ENCODE measurements at places on chromosomes 13 and 19.

DNA sequence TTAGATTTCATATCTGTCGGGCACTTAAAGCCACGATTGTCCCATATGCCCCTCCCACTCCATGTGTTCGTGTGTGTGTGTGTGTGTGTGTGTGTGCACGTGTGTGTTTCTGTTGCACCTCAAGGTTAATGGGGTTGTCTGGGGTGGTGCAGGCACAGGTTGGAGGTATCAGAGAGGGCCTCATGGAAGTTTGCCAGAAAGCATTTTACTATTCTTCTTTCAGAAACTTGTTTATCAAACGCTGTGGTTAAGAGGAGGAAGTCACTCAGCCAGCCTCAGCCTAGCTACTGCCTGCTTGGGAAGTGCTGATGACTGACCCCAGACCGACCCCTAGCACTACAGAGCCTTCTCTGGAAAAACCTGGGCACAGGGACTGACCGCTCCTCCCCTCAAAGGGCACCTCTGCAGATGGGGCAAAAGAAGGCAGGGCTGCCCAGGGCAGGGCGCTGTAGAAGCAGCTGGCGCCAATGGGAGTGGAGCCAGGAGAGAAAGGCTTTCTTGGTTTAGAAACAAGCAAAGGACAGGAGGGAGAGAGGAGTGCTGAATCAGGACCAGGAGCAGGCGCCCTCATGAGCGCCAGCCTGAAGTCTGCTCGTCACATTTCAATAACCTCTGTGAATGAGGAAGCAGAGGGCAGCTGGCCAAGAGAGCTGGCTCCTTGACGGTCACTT is 3.9 kb downstream of the SIAH3 start:
- DNase-seq = peak; percentile 57

- no peak for DNase-seq
Observed at GRCh38 chr13:27264181-27264580, 6.4 kb upstream of the RASL11A start.

DNA sequence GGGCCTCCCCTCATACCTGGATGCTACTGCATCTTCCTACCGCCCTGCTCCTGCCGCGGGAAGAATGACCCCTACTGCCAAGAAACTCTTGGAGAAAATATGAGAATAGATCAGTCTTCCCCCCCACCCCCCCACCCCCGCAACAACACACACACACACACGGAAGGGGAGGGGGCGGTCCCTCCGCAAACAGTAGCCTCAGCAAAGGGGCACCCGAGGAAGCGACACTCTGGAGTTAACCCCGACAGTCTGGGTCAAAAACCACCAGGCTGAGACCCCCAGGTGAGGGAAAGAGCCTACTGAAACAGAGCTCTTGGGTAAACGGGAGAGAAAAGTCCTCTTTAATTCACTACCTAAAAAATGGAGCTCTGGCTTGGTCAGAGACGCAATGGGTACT is 1.2 kb downstream of the MED26 start:
- no peak for DNase-seq

GRCh38 chr19:29752450-29753025 is 37.5 kb upstream of the C19orf12 start:
- DNase-seq = no peak

DNA sequence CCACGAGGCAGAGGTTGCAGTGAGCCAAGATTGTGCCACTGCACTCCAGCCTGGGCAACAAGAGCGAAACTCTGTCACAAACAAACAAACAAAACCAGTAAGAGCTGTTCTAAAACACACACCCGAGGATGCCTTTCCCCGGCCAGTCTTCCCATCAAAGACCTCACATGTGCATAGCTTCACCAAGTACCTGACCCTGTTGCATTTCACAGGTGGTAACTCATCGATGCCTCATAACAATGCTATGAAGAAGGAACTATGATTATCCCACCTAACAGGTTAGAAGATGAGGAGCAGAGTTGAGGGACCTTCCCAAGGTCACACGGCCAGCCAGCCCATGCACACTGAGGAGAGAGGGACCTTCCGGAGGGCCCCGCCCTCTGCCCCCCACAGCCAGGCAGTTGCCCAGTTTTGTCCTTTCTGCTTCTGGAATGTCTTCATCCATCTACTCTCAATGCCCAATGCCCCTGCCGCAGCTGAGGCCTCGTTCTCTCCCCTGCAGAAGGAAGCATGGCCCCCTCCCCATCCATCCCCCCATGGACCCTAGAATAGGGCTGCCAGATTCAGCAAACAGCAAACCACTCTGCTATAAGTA is 16.8 kb upstream of the LENG8 start:
- DNase-seq = no peak

DNA sequence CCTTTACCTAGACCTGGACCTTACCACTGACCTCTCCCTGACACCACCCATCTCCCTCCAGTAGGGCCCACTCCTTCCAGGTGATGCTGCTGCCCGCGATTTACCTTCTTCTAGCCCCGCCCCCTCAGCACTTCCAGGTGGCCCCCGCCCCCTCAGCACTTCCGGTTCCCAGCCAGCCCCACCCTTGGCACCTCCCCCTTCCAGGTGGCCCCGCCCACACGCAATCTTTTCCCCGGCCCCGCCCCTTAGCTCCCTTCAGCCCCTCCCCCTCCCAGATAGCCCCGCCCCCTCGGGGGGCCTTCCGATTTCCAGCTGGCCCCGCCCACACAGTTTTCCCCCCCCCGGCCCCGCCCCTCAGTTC is 586 bp downstream of the LIG1 start:
- DNase-seq = peak; percentile 62

- no peak for DNase-seq
Observed at GRCh38 chr19:47023448-47023794, 3.8 kb downstream of the NPAS1 start.

DNA sequence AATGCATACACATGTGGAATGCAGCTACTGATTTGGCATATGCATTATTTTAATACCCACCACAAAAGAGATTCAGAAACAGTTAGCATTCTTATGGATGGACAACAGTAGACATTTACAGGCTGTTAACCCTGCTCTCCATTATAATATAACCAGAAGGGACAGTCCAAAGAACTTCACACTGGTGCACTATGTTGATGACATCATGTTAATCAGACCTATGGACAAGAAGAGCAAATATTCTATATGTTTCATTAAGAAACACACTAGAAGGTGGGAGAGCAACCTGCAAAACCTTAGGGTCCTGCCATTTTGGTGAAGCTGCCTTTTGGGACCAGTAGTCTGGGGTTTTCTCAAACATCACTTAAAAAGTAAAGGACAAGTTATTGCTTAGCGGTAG is 701.3 kb downstream of the UQCRFS1 start:
- DNase-seq = no peak

DNA sequence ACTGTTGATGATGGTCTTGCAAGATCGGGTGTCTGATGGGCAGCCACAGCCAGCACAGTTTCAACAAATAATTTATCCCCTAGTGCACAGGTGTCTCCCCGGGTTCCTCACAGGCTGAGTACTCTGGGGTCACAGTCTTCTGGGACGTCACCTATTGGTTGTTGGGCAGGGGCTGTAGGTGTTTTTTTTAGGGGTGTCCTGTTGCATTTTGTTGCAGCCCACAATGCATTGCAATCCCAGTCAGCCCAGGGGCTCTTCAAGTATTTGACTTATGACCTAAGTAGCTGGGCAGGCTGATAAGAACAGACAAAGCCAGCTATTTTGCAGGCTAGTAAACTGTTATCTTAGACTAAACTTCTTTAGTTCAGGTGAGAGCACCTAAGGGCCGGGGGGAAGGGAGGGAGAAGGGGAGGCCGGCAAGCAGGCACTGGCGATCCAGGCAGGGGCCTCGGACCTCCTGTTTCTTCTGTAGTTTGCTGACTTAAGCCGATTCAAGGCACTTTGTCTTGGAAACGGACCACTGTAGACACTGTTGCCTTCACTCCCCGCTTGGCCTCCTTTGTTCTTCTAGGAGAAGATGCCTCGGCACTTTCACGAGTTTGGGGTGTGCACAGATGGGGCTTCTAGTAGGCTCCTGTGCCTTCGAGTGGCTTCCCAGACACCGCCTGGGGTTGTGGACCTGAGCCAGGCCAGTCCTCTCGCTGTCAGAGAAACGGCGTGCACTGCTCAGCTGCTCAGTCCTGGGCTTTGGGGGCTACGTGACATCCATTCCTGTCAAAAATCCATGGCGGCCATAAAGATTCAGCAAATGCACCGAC is 33.9 kb upstream of the GRTP1 start:
- DNase-seq = no peak

DNA sequence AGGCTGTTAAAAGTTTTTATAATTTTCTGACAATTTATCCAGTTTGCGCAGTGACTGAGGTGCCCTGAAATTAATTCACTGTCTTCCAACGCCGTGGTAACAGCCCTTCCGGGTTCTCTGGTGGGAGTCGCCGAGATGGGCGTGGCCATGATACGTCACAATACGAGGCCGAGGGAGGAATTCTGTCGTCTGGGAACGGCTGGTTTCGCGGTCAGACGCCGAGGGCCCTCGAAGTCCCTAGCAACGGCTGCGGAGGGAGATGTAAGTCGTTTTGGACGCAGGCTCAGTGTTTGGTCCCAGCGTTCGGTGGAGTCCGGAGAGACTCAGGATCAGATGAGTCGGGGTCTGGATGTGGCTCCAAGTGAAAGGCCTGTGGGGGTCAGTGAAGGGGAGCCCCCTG is 21.7 kb downstream of the ZNF613 start:
- DNase-seq = no peak

DNA sequence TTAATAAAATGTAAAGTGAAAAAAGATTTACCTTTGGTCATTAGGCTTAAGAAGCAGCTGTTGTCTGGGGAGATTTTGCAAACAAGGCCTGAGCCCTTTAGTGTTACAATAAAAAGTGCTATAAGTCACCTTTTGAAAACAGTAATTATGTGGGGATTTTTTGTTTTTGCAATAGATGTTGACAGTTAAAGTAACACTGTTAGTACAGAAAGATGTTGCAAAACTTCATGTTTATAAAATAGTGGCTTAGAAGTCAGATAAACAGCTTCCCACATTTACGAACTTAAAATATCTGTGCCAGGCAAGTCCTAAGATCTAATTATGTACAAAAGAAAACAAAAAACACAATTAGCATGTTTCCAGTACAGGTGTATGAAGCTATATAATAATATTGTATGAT is 138.0 kb upstream of the IRS2 start:
- no peak for DNase-seq

- no peak for DNase-seq
Observed at GRCh38 chr19:30034321-30034720, 92.3 kb downstream of the URI1 start.

DNA sequence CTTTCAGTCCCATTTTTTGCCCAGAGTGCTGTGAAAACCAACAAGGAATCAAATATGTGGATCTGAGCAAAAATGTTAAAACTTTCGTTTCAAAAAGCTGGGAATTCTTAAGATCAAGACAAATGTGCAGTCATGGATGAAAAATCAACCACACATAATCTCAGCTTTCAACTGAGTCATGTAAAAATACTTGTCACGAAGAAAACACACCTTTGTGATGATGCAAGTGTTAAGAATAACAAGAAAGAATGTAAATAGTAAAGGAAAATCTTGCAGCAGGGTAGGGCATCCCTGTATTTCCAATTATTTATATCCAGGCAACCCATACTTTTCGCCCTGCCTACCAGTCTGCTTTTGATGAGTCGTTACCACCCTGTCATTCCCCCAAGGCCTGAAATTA is 27.4 kb upstream of the DCLK1 start:
- DNase-seq = no peak

- no peak for DNase-seq
Observed at GRCh38 chr13:73286942-73287620, 228.3 kb downstream of the KLF5 start.

DNA sequence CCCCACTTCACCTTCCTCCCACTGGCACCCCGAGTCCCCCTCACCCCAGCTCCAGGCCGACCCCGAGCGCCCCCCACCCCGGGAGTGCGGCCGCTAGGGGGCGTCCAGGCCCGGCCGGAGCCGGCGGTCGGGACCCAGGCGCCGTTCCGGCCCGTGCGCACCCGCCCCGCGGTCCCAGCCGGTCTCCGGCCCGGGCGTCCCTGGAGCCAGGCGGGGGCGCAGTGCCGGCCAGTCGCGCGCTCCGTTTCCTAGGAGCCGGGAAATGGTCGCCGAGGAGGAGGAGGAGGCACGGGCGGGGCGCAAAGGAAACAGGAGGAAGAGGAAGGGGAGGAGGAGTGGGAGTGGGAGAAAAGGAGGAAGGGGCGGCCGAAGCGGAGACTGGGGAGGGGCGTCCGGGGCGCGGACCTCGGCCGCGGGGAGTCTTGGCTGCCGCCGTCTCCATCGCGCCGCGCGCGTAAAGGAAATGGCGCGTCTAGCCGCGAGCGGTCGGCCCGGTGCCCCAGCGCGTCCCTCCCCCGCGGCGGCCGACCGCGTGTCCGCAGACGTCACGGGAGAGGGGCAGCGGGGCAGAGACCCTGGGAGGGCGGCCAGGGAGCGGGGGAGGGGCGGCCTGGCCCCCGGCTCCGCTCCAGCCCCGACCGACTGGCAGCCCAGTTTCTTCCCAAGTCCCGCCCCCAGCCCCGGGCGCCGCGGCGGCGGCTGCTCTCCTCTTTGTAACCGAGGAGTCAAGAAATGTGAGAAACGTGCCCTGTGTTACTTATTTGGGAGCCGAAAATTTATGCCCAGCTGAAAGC is 1.1 kb upstream of the KCTD15 start:
- peak; percentile 78 for DNase-seq

- DNase-seq = no peak
Observed at GRCh38 chr13:114157869-114158495, 21.1 kb upstream of the CFAP97D2 start.

DNA sequence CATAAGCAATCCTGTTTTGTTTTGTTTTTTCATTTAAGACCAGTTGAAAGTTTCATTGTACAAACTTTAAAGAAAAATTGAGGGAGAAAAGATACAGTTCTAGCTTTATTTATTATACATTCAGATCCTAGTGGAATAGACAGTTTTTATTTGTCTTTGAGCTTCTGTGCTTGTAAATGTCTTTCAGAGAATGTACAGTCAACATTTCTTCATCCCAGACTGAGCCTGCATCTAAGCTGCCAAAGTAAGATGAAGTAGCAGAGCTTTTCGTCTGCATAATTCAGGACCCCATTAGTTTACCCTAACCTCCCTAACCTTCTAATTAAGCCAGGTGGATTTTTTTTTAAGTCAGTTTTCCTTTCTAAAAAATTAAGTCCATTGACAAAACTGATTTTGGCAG is 516.7 kb upstream of the HTR2A start:
- no peak for DNase-seq

- DNase-seq = no peak
Observed at GRCh38 chr13:81106348-81106747, 765.4 kb upstream of the SPRY2 start.

DNA sequence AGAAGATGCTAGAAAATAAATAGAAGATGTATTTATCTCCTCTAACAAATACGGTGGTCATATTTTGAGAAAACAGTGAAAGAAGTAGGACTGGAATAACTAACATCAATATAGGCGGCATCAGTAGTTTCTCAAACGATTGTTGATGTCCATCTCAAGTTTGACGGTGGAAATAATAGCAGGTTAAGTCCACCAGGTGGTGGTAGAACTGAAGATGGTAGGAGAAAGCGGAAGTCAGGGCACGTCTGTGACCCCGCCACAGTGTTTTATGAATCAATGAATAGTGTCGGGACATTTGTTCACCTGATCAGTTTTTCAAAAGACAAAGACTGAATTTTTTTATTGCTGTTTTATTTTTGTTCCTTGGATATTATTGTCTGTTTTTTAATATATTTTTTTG is 706.4 kb upstream of the SLC10A2 start:
- DNase-seq = no peak
